ENCODE measurements at places on chromosomes 6 and 20.
A peak's percentile ranks its signal among the peaks of the same experiment; 100 is the strongest.

DNA sequence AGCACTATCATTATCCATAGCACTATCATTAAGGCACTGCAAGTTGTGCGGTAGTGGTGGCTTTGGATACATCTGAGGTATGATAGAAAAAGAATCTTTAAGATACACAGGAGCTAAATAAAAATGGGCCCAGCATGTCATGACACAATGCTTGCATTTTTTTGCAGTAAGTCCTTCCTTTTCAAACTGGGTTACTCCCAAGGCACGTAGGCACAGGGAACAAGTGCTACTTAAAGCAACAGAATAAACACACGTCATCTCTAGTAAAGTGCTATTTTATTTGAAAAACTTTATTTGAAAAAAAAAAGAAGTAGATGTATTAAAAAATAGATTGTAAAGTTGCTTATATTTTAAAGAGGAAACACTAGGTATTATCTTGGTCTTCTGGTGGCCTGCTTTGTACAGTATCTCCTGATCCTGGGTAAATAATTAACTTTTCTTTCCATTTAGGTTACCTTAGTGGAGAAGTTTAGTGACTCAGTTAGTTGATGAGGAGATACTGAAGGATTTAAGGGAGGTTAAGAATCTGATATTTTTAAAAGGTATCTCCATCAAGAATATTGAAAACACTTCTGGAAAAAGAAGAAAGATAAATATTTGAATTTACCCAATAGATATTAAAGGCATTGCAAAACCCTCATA is 129.6 kb downstream of the EDN1 start:
- no peak for DNase-seq

DNA sequence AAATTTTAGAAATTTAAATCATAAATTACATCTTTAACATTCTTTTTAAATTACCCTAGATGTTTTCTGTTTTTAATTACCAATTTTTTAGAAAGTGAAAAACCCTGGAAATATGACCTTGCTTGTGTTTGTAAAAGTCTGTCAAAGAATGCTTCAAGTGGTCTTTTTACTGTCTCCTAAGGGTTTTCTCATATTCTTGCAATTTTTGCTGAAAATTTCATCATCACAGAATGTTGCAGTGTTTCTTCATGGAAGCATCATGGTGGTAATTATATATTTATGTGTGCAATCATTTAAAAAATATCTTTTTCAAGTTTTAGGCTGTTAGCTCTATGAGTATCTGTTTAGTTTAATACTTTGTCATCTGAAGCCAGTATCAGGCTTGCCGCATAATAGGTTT is 178.2 kb downstream of the HDGFL1 start:
- DNase-seq: no peak

DNA sequence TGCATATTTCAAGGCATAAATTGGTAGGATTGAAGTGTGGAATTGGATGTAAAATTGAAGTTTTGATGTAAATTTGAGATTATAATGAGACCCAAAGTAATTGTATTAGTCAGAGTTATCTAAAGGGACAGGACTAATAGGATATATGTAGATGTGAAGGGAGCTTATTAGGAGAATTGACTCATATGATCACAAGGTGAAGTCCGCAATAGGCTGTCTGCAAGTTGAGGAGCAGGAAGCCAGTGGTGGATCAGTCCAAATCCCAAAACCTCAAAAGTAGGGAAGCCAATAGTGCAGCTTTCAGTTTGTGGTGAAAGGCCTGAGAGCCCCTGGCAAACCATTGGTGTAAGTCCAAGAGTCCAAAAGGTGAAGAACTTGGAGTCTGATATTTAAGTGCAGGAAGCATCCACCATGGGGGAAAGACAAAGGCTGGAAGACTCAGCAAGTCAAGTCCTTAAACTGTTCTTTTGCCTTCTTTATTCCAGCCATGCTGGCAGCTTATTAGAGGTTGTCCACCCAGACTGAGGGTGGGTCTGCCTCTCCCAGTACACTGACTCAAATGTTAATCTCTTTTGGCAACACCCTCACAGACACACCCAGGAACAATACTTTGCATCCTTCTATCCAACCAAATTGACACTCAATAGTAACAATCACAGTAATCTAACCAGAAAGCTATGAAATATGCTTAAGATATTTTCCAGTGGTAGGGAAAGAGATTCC is 442.6 kb upstream of the PTCHD4 start:
- DNase-seq: no peak

DNA sequence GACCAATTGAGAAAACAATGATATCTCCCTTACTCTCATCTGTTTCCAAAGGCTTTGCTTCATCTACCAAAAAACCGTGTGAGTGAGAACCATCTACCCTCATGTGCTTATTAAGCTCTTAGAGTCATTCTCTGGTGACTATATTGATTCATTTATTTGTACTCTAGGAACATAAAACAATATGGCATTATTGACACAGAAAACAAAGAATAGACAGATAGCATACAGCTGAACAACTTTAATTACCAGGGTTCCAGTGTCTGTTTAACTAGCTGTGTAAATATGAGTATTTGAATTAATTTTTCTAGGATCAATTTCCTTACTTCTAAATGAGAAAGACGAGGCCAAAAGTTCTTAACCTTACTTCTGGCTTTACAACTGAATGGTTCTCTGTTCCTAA is 31.3 kb upstream of the HEY2 start:
- DNase-seq: no peak

DNA sequence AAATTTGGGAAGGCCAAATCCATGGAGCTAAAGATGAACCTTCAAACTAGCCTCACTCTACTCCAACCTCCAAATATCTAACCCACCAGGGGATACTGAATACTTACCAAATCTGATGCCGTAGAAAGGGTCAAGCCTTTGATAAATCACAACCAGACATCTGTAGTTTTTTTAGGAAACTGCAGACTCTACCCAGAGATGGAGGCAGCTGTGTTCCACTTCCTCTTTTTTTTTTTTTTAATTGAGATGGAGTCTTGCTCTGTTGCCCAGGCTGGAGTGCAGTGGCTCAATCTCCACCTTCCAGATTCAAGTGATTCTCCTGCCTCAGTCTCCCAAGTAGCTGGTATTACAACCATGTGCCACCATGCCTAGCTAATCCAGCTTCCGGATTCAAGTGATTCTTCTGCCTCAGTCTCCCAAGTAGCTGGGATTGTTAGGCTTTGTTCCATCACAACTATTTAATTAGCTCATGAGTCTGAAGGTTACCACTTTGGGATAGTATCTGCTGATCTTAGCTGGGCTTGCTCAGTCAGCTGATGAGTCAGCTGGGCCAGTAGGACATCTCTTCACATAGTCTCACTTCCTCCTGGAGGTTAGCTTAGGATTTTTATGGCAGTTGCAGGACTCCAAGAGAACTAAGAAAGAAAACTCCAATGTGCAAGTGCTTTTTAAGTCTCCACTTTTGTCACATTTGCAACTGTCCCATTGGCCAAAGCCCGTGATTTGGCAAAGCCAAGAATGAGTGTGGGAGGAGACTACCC is 13.3 kb downstream of the FRK start:
- peak; percentile 56 for DNase-seq

DNA sequence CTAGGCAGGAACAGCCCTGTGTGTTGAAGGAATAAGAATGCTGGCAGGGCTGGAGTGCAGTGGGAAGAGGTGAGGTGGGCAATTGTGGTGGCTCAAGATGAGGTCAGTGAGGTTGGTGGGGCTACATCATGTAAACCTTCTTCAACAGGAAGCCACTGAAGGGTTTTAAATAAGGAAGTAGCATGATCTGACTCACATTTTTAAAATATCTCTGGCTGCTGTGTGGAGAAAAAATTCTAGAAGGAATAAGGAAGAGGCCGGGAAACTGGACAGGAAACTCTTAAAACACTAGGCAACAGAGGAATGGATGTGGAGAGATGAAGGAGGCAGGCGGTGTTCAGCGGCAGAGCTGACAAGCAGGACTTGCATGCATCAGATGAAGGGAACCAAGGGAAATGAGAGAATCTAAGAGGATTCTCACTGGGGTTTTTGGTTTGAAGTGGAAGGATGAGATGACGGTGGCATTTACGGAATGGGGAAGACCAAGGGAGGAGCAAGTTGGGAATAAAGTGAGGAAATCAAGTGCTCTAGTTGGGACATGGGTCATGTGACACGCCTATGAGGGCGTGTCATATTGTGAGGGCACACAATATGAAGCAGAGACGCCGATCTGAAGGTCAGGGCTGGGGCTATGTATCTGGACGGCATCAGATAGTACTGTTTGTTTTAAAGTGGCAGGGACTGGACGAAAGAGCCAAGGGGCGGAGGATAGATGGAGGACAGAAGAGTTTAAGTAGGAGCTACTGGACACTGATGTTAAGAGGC is 18.2 kb downstream of the TMEM242 start:
- peak; percentile 37 for DNase-seq

- DNase-seq: peak; percentile 74
These were observed 53.7 kb upstream of the TMX4 start for GRCh38 chr20:8073024-8073832.

Data from GM23248 (cell line).